ENCODE measurements at places on chromosomes 1 and 21. TPM values are rescaled to one million over a fixed set of nuclear protein-coding genes. Genes with fewer than 3 reads are reported as not detected.
A peak's percentile ranks its signal among the peaks of the same experiment; 100 is the strongest.

DNA sequence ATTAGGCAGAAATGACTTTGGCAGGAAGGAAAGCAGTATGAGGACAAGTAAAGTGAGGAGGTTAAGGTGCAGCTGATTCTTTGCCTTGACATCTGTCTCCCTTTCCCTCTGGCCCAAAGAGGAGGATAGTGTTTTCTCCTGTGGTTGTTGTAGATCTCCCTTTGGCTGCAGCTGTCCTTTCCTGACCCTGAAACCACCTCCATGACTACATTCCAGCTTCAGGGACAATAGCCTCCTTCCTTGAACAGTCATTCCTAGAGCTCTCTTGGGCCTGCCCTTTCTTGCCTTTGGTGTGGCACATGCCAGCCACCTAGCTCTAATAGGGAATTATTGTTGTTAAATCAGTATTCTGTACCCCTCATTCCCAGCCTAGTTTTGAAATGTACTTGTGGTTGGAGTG, 6.2 kb downstream of the ZMYM1 start:
- DNase-seq = no peak

DNA sequence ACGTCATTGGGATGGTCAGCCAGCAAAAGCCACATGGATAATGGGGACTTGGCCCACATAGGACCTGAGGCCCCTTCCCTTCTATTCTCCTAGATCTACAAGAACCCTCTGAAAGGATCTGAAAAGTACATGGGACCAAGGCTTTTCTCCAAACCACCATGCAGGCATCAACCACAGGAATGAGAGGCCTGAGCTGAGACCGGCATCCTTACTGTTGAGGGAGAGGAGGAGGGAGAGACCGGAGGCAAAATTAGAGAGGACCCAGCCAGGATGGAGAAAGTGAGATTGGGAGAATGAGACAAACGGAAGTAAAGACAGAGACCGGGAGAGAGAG, 281.7 kb downstream of the RRAGC start:
- no peak for DNase-seq

DNA sequence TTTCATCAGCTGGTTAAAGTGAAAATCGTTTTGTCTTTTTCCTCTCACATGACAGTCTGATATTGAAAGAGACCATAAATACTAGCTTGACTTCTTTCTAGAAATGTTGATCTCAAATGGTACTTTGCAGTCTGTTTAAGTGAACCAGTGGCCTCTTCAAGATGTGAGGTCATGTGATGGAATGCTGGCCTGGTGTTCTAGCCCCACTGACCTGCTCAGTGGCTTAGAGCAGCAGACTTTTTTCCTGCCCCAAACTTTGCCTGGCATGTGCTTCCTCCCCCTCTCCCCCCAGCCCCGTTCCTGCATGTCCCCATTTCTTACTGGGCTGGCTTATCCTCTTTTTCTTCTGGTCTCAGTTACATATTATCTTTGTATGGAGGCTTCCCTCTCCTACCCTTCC, 34.3 kb downstream of the ZYG11A start:
- DNase-seq = no peak

- no peak for DNase-seq
Observed at GRCh38 chr21:44392916-44393315, 39.5 kb downstream of the TRPM2 start.

- peak; percentile 45 for DNase-seq
Observed at GRCh38 chr1:2091611-2092604, 41.7 kb downstream of the PRKCZ start.

- no peak for DNase-seq
Observed at GRCh38 chr1:96598416-96599168, 123.0 kb upstream of the PTBP2 start.

The BEND5 gene
- 3.5 TPM for total RNA-seq

The MAB21L3 gene
- total RNA-seq = not detected

The TMEM51 gene
- total RNA-seq = 4.3 TPM

The FAM72B gene
- 0.94 TPM for total RNA-seq

The DEDD gene
- total RNA-seq = 30.2 TPM
